NCI-H82 (cell line): ENCODE measurements at places on chromosomes 7 and 10.

DNA sequence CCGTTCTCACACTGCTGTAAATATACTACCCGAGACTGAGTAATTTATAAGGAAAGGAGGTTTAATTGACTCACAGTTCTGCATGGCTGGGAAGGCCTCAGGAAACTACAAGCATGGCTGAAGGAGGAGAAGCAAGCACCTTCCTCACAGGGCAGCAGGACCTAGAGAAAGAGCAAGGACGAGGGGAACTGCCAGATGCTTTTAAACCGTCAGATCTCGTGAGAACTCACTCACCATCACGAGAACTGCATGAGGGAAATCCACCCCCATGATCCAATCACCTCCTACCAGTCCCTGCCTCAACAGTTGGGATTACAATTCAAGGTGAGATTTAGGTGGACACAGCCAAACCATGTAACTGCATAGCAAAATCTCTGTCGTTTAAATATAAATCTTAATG lies at the start of gene EBLN1:
Gene EBLN1 (minus strand): TSS at position 174 of the 400 bp plus-strand sequence. CDS start 8,032 bp downstream, outside the sequence.
- no peak for DNase-seq

DNA sequence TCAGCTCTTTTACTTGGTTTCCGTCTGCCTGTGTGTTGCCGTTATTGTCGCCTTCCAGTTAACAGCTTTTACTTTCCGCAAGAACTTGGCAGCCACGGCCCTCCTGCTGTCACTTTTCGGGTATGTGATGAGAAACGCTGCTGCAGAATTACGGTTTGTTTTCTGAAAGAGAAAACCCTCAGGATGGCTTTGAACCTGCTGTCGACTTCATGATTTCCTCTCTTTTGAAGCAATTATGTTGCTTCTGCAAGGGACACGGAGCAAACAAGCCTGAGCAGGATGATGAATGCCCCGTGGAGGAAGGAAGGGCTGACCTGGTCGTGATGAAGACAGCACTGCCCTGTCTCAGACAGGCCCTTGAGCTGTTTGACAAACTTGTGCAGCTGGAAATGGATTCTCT lies 339.8 kb downstream of the ABCA13 start:
- DNase-seq = peak; percentile 84

GRCh38 chr10:97551271-97551670 lies 21.3 kb upstream of the ANKRD2 start:
- no peak for DNase-seq

- no peak for DNase-seq
Measured at GRCh38 chr7:4033996-4034395, 648.1 kb upstream of the FOXK1 start.

DNA sequence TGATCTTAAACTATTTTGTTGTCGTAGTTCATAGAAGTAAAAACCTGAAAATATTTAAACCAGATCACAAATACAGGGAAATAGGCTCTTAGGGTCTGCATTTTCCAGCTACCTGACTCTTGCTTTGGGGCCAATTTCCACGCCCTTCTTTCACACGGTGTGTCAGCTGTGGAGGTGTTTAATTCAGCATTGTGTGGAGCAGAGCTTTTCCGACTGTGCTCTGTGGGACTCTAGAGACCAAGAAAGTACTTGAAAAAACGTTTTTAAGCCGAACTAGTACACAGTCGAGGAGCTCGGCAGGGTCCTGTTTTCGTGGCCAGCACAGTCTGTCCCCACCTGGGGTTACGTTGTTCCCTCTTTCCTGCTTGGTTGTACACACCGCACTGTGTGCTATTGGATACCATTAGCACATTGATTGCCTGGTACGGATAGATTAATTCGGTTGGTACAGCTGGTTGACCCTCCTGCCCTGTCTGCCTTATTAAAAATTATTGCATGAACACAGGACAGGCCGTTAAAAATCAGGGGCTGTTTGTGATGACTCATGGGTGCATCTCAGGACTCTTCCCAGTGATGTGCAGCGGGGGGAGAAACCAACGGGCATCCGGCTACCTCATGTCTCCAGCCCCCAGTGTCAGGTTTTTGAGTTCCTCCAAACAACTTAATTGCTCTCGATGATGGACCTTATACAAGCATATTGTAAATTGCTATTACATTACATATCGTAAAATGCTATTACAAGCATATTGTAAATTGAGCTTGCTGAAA lies 80.7 kb upstream of the BTBD16 start:
- DNase-seq = no peak

DNA sequence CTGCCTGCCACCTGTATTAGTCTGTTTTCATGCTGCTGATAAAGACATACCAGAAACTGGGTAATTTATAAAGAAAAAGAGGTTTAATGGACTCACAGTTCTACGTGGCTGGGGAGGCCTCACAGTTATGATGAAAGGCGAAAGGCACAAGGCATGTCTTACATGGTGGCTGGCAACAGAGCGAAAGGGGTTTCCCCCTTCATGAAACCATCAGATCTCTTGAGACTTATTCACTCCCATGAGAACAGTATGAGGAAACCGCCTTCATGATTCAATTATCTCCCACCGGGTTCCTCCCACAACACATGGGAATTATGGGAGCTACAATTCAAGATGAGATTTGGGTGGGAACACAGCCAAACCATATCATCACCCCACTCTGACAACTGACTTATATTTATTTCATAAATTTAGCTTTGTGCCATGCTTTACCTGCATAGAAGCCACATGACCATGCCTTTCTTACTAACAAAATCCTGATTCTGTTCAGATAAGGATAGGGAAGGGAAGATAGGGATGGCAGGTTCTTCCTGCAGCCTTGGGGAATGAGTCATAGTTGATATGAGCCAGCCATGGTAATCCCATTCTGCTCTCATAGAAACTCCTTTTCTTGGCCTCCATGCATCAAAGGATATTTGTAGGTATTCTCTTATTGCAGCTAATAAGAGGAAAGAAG lies 191.3 kb upstream of the AGK start:
- DNase-seq = no peak
